Stimulated activated CD4-positive, alpha-beta T cell treated with anti-CD3 and anti-CD28 coated beads, Interleukin-15, amount 100 ng/mL, for 24 hours (primary cell): ENCODE measurements at places on chromosomes 6 and 20.

DNA sequence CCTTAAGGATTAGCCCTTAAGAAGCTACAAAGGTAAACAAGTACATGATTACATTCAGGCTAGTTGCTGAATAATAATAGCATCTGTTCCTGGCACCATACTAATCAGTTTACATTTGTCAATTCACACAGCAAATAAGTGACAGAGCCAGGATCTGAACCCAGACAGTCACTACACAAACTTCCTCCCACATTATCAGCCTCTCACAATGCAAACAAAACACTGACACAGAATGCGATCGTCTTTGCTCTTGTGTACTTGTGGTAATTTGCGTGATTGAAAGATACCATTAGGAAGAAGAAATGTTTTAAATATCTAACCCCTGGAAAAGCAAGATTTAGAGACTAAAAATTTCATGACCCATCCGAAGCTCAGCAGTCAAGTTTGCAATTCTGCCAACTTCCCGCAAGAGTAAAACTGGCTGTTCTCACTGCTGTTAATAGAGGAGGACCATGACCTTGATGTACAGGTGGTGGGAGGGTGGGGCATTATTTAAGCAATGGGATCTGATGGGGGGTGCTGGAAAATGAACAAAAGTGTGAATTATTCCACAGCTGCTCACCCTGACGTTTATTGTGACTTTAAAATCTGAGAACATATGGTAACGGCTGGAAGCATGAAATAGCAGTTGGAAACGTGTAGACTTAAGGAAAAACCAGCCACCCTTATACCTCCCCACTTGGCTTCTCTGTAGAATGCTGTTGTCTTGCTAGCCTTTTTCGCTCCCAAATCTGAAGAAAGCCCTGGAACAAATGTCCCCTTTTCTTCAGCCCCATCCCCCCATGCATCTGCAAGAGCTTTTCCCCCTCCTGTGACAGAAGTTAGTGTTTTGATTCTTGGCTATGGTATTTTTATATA is 95.3 kb upstream of the ARMC2 start:
- no peak for DNase-seq

DNA sequence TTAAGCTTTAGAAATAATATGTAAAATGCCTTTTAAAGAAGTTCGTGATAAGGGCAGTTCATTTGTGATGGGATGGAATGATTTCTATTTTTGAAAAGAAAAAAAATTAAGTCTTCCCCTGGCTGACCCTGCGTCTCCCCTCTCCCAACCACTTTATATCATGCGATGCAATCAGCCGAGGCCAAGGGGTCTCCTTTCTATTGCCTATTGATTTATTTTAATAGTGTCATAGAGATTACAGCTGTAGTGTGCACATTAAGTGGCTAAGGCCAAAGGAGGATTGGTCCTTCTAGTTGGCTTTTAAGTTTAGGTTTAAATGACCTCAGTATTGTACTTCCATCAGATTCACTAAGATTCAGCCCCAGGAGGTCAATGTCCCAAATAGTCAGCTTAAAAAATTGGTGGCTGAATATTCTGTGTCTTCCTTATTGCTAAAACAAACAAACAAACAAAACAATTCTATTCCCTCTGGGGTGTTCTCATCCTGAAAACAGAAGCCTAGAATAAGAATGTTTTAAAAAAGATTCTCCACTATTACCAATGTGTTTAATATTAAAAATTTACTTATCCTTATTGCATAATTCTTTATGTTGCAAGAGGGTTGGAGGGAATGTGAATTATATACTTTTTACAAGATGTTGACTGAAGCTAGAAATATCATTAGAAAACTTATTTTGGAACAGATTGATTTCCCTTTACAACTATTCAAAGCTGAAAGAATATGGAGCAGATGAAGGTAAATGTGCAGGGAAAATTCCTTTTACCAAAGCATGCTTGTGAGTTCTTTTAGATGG is 359.1 kb downstream of the SAMD5 start:
- DNase-seq = no peak

GRCh38 chr6:75986935-75987334 is 85.5 kb downstream of the IMPG1 start:
- no peak for DNase-seq

- DNase-seq = no peak
Observed at GRCh38 chr6:32833664-32834063, 4.9 kb downstream of the TAP2 start.

DNA sequence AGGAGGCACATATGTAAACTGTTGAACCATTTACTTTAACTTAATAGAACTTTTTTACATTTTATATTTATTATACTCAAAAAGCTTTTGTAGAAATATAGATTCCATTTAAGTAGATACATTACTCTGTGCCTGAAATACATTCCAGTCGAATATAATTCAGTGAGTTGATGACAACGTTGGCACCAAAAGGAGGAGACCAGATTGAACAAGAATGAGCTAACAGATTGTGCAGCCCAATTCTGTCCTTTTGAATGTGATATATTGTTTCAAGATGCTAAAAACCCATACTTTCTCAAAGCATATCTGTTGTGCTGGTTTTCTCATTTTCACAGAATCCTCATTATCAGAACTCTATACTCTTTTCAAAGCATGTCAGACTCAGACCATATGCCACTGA is 147.4 kb upstream of the SIM1 start:
- DNase-seq = no peak

- DNase-seq = no peak
Observed at GRCh38 chr20:1388253-1388652, 4.6 kb downstream of the FKBP1A start.
